ENCODE measurements at places on chromosomes 11 and 22.
A peak's percentile ranks its signal among the peaks of the same experiment; 100 is the strongest.

DNA sequence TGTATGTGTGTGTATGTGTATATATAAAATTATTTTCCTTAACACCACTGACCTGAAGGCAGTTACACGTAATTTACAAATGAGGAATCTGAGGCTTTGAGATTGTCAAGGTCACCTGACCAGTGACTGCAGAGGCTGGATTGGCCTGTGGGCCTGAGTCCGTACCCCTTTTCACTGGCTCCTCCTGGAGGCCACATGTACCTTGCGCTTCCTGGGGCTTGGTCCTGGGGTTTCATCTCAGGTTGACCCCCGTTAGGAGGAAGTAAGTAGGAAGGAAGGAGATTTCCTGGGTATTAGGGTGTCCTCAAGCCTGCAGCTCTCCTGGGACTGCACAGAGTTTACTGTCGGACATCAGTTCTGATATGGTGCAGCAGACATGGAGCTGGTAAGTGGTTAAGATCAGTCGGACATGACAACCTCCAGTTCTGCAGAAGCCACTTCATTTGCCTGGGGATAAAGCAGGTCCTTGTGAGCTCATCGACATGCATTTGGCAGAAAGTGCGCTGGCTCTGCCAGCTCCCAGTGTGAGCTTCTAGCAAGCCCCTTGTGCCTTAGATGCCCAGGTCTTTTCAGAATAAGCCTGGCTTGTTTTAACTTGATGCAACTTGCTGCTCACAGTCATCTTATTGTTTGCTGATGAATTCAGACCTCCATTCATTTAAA lies 36.6 kb downstream of the ST3GAL4 start:
- DNase-seq, result no peak

DNA sequence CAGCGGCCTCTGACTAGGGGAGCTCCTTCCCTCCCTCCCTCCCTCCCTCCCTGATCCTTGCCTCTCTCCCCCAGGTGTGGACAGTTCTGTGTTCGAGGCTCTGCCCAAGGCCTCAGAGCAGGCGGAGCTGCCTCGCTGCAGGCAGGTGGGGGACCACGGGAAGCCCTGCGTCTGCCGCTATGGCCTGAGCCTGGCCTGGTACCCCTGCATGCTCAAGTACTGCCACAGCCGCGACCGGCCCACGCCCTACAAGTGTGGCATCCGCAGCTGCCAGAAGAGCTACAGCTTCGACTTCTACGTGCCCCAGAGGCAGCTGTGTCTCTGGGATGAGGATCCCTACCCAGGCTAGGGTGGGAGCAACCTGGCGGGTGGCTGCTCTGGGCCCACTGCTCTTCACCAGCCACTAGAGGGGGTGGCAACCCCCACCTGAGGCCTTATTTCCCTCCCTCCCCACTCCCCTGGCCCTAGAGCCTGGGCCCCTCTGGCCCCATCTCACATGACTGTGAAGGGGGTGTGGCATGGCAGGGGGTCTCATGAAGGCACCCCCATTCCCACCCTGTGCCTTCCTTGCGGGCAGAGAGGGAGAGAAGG lies 11.1 kb upstream of the POU2F3 start:
- no peak for DNase-seq

GRCh38 chr11:117502015-117502778 lies 174.5 kb downstream of the CEP164 start:
- no peak for DNase-seq

GRCh38 chr11:35163209-35163608 lies 24.2 kb downstream of the CD44 start:
- no peak for DNase-seq

GRCh38 chr11:125167954-125168835 lies 3.6 kb downstream of the PKNOX2 start:
- DNase-seq, result no peak

DNA sequence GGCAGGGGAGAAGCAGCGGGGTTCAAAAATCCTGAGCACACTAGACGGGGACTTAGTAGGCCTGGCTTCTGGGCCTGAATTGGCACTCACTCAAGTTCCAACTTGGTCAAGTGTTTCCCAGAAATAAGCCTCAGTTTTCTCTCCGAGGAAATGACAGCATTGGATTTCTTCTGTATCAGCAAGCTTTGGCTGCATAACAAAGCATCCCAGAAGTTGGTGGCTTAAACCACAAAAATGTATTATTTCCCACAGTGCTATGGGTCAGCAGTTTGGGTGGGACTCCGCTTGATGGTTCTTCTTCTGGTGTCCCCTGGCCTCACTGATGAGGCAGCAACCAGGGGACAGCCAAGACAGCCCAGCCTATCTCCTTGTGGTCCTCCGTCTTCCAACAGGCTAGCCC lies 1.6 kb upstream of the CYTH4 start:
- DNase-seq, result no peak

DNA sequence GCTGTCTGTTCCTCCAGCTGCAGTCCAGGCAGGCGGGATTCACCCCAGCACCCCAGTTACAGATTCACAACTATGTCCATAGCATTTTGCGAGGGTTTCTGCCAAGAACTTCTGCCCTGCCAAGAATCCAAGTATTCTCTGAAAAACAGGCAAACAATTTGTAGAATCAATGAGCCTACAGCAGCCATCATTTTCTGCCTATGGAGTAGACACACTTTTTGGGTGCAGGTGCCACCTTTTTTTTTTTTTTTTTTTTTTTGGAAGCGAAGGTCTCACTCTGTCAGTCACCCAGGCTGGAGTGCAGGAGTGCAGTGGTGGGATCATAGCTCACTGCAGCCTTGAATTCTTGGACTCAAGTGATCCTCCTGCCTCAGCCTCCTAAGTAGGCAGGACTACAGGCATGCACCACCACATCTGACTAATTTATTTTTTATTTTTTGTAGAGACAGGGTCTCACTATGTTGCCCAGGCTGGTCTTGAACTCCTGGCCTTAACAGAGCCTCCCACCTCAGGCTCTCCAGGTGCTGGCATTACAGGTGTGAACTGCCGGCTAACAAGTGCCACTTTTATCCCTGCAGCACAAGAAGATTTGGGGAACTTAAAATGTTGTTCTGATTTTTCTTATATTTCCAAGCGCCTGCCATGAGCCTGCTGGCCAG lies 195.1 kb downstream of the SNX19 start:
- DNase-seq, result no peak

- DNase-seq, result peak; percentile 28
Observed at GRCh38 chr11:2376751-2377451, at the start of gene CD81. Gene CD81 (plus strand): TSS chr11:2377310. CDS start chr11:2377550, 240 bp downstream.

Measured in CD4-positive, alpha-beta T cell treated with Interleukin-4 for 4 hours (primary cell).